ENCODE measurements at places on chromosomes 6 and 20. TPM values are rescaled to one million over a fixed set of nuclear protein-coding genes. Genes with fewer than 3 reads are reported as not detected.

SUMO4 gene
- 1.3 TPM for total RNA-seq

HS3ST5 gene
- total RNA-seq: 0.26 TPM

PLA2G7 gene
- total RNA-seq: 1.8 TPM

GSTA2 gene
- 113 TPM for total RNA-seq

FILIP1 gene
- 22.9 TPM for total RNA-seq

PRSS35 gene
- total RNA-seq: 2.8 TPM

ZSCAN12 gene
- total RNA-seq: 5.8 TPM

HSD17B8 gene
- 13.6 TPM for total RNA-seq

IL20RA gene
- 15.1 TPM for total RNA-seq

PRKN gene
- 9.3 TPM for total RNA-seq

SAMD3 gene
- 2.2 TPM for total RNA-seq

VIP gene
- 3.0 TPM for total RNA-seq
